PC-3 (cell line): ENCODE measurements at places on chromosomes 6 and 20.

- no peaks in the 10 kb centered on the region for H3K4me1 ChIP-seq
- H3K27ac ChIP-seq: no peak overlapping the region
- H3K4me3 ChIP-seq: no peak overlapping the region
- peaks cover 49% of the 10 kb centered on the region for H3K36me3 ChIP-seq
- H3K27me3 ChIP-seq: no peaks in the 10 kb centered on the region
Observed at GRCh38 chr20:36499723-36500501, 41.4 kb upstream of the MYL9 start.

GRCh38 chr20:24742436-24742835 lies 206.6 kb upstream of the CST7 start:
- H3K4me1 ChIP-seq: peaks cover 15% of the 10 kb centered on the region
- H3K36me3 ChIP-seq: no peaks in the 10 kb centered on the region
- DNase-seq: no peak
- H3K27ac ChIP-seq: no peak overlapping the region
- H3K4me3 ChIP-seq: no peak overlapping the region
- H3K27me3 ChIP-seq: peaks cover 11% of the 10 kb centered on the region

GRCh38 chr20:6347916-6348315 lies 225.1 kb upstream of the FERMT1 start:
- DNase-seq: no peak
- H3K27me3 ChIP-seq: peaks cover 47% of the 10 kb centered on the region
- H3K4me1 ChIP-seq: no peaks in the 10 kb centered on the region
- no peak overlapping the region for H3K4me3 ChIP-seq
- H3K36me3 ChIP-seq: no peaks in the 10 kb centered on the region

DNA sequence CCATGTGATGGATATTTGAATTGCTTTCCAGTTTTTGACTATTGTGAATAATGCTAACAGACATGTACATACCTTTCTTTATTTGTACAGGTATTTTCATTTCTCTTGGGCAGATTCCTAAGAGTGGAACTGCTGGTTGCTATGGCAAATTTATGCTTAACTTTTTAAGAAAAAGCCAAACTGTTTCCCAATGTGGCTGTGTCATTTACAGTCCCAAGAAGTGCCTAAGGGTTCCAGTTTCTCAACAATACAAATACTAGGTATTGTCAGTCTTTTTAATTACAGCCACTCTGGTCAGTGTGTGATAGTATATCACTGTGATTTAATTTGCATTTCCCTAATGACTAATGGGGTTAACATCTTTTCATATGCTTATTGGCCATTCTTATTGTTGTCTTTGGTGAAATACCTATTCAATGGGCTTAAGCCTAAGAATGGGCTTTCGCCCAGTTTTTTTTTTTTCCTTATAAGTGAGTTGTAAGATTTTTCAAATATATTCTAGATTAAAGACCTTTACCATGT lies 10.3 kb downstream of the REPS1 start:
- H3K4me3 ChIP-seq: no peak overlapping the region
- H3K27ac ChIP-seq: no peak overlapping the region
- peaks cover 24% of the 10 kb centered on the region for H3K4me1 ChIP-seq
- H3K27me3 ChIP-seq: no peaks in the 10 kb centered on the region
- no peak for DNase-seq

- no peak for DNase-seq
- no peak overlapping the region for H3K27ac ChIP-seq
- no peak overlapping the region for H3K4me3 ChIP-seq
- no peaks in the 10 kb centered on the region for H3K4me1 ChIP-seq
Observed at GRCh38 chr20:6851136-6851535, 83.7 kb downstream of the BMP2 start.

- no peak overlapping the region for H3K4me3 ChIP-seq
- H3K4me1 ChIP-seq: no peaks in the 10 kb centered on the region
Observed at GRCh38 chr6:134740027-134740373, 209.9 kb downstream of the ALDH8A1 start.

DNA sequence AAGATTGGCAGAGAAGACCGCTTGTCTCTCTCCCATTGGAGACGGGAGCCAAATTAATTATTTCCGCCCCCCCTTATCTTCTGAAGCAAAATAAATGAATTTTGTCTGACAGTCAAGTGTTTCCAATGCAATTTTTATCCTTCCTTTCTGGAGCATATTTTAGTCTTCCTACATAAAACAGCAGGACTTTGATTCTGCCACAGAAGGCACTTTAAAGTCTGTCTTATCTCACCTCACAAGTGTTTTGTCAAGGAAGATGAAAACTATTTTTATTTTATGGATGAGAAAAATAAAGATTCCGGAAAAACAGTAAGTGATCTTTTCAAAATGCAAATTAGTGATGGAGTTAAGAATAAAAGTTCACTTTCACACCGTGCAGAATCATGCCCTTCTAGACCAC lies 140.4 kb downstream of the OPRM1 start:
- H3K4me1 ChIP-seq: no peaks in the 10 kb centered on the region
- no peaks in the 10 kb centered on the region for H3K36me3 ChIP-seq
- H3K4me3 ChIP-seq: no peak overlapping the region

DNA sequence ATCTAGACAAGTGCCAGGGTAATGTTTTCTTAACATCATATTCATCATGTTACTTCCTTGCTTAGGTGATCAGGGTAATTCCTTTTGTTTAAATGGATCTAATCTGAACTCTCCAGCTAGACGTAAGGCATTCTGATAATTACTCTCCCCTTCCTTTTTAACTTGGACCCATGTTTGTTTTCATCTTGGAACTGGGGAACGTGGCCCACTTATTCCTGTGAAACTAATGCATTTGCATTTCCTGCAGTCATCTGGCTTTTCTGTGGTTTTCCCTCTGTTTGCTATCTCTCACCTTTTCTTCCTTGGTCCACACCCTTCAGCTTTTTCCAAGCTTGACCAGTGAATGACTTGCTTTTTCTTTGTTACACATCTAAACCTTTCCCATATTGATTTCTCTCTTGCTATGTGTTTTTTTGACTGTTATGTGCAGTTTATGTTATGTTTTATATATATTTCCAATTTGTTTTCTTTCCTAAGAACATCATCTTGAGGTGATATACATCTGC lies 33.3 kb downstream of the SLX4IP start:
- no peak overlapping the region for H3K4me3 ChIP-seq
- no peak overlapping the region for H3K27ac ChIP-seq
- H3K36me3 ChIP-seq: 0 out of 2 replicates have a peak, but pooled peaks cover 5% of the 10 kb centered on the region
- peak; percentile 38 for DNase-seq
